Renal pelvis (tissue), 12 donors: ENCODE measurements at places on chromosomes 3 and 15. TPM values are rescaled to one million over a fixed set of nuclear protein-coding genes. Genes with fewer than 3 reads are reported as not detected.

The LYSMD2 gene
- 3.1 TPM for polyA plus RNA-seq

DNA sequence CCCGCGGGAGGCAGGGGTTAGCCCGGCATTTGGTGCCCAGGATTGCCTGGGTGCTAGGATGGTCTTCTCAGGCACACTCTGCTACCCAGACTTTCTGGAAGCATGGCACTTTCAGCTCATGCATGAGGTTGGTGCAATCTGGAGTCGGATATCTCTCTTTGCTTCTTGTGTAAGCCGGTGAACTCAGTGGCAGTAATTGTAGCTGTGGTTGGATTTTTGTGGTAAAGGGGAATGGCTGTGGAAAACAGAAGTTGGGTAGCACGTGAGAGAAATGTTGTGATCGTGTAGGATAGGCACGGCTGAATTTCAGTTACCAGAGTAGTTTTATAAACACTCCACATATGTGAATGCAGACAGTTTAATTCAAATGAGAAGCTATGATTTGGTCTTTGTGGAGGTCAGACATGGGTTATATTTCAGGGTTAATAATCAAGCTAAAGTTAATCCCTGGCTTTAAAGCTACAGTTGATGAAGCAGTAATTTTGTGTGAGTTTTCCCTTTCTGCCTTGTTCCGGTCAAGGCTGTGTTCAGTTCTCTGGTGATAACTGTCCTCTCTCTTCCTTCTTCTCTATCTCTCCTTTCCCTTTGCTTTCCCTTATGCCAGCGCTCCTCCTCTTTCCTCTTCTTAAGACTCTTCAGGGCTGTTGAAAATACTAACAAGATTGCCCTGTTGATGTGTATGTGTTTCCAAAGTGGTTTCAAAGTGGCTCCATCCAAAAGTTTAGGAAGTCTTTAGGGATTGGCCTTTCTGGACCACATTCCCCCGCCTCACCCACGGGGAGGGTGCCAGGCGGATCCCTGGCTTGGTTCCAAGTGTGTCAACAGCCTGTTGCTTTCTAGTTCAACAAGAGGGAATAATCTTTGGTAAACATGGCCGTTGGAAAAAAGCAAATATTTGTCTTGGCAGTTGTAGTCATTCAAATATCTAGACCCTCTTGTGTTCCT is 404.6 kb upstream of the C2CD4B start:
- no peak for DNase-seq

GRCh38 chr3:31981206-31982181 is at the start of the genes OSBPL10 and ZNF860:
TSS of gene OSBPL10 (minus strand) at chr3:31981262. CDS start at chr3:31981179, 83 bp downstream.
TSS of gene ZNF860 (plus strand) at chr3:31981750. CDS start at chr3:31989080, 7,330 bp downstream.
- peak; percentile 82 for DNase-seq

GRCh38 chr3:114355653-114356052 is 61.8 kb downstream of the TIGIT start:
- no peak for DNase-seq

GRCh38 chr3:157467200-157467599 is 30.6 kb downstream of the PTX3 start:
- no peak for DNase-seq

The COLQ gene
- 11.0 TPM for polyA plus RNA-seq
